Inflammatory macrophage treated with lipopolysaccharide for 1 hour (primary cell): ENCODE measurements at places on chromosomes 12 and 14.

- DNase-seq: no peak
These were observed 162.2 kb downstream of the ADGRD1 start for GRCh38 chr12:131115766-131116467.

GRCh38 chr12:17358835-17359234 is 731.2 kb downstream of the RERGL start:
- DNase-seq: no peak

GRCh38 chr12:18651525-18651924 is 86.3 kb downstream of the PLCZ1 start:
- DNase-seq: no peak

- no peak for DNase-seq
These were observed 74.7 kb downstream of the APAF1 start for GRCh38 chr12:98719515-98720504.

DNA sequence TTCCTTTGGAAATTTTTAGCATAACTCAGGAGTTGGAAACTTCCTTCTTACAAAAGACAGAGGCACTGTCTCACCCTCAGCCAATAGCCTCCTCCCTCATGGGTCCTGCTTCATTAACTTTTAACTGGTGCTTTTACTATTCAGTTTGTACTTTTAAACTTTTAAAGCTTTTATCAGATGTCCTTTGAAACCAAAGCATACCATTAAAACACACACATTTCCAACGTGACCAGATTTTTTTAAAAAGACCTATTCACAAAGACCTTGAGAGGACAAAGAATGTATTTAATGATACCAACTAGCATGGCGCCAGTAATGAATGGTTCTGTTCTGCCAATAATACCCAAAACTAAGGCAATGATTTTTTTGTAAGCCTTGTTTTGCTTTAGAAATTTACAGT is 173.6 kb upstream of the EEA1 start:
- no peak for DNase-seq

GRCh38 chr12:13790317-13790716 is 191.1 kb downstream of the GRIN2B start:
- no peak for DNase-seq

DNA sequence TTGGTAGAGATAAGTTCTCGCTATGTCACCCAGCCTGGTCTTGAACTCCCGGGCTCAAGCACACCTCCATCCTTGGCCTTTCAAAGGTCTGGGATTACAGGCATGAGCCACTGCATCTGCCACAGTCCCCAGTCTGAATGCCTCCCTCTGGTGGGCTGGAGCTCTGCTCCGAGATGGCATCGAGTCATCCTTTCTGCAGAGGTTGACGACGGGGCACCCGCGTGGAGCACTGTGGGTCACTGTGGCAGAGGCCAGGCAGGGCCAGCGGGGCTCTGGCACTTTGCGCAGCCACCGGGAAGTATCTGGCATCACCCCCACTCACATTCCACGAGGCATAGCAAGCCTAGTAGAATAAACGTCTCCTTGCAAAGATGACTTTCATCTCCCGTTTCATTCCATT is 163.3 kb upstream of the DIO3 start:
- no peak for DNase-seq

DNA sequence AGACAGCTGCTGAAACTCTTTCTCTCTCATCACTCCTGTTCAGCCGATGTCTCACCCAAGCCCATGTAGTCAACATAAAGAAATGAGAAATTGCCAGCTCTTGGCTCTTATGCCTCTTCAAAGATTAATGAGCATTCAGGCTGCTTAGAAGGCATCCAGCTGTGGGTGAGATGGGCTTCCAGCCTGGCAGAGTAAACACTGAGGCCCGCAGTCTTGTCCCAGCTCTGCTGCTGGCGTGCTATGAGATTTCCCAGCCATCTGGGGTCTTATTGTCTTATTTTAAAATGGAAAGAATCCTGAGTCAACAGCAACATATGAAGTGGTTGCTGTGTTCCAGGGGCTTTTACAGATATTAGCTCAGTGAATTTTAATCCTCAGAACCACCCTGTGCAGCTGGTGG is 12.6 kb downstream of the RXYLT1 start:
- no peak for DNase-seq

- no peak for DNase-seq
These were observed 232.9 kb upstream of the CRY1 start for GRCh38 chr12:107326237-107326636.

- no peak for DNase-seq
These were observed 22.3 kb upstream of the PPP2R5E start for GRCh38 chr14:63565448-63565847.

DNA sequence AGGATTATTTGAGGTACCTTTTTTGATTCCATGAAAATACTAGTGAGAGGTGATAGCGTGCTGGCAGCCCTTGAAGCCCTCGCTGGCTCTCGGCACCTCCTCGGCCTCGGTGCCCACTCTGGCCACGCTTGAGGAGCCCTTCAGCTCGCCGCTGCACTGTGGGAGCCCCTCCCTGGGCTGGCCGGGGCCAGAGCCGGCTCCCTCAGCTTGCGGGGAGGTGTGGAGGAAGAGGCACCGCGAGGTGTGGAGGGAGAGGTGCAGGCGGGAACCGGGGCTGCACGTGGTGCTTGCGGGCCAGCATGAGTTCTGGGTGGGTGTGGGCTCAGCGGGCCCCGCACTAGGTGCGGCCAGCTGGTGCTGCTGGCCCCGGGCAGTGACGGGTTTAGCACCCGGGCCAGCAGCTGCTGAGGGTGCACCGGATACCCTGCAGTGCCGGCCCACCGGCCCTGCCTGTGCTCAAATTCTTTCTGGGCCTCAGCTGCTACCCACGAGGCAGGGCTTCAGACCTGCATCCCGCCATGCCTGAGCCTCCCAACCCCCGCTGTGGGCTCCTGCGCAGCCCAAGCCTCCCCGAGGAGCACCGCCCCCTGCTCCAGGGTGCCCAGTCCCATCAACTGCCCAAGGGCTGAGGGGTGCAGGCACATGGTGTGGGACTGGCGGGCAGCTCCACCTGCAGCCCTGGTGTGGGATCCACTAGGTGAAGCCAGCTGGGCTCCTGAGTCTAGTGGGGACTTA is 7.4 kb downstream of the MOK start:
- no peak for DNase-seq

DNA sequence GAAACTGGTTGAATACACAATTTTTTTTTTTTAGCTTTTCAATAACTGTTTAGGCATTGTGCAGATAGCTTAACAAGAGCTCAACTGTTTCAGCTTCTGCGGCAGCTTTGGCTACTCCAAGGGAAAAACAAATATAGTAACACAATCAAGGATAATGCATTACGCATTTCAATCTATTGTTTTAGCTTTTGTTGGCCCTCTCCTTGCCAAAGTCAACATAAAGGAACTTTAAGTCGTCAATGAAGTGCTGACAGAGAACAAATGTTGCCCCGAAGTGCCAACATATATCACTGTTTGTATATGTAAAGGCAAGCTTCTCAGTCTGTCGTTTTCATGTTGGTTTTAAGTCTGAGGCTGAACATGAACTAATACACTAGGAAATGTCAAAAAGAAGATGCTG is 1087.4 kb upstream of the FLRT2 start:
- no peak for DNase-seq

- DNase-seq: peak; percentile 36
These were observed 23.8 kb upstream of the LRTM2 start for GRCh38 chr12:1796515-1797010.

DNA sequence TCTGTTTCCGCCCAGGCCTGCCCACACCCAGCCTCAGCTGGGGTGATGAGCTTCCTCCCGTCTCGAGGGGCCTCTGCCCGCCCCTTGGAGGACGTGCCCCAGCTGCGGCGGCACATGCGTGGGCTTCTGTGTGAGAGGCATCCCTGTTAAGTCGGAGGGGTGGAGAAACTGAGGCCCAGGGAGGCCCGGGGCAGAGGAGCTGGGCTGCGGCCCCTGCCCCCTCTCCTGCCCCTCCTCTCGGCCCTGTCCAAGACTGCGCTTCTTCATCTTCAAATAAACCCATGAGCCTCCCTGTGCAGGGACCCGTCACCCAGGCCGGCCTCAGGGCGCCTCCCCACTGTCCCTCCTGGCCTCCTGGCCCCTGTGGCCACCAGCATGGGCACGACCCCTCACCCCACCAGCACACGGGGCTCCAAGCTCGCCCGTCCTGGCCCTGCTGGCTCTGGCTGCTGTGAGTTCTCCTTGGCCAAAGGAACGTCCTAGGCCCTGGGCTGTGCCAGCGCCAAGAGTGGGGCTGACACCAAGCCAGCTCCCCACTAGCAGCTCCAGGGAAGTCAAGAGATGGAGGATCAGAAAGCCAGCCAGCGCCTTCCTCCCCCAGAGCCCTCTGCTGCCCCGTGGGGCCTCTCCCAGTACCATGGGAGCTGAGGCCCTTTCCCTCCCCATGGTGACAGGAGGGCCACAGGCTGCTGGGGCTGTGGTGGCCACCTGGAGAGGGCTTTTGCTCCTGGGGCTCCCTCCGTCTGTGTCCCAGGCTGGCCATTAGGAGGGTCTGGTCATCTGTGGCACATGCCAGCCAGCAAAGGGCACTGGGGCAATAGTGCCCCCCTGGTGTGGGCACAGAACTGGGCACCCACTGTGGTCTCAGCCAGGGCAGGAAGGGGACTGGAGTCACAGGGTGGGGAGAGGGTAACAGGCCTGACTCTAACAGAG is 180.4 kb downstream of the KIF26A start:
- DNase-seq: no peak

- DNase-seq: no peak
These were observed 156.3 kb downstream of the NUBPL start for GRCh38 chr14:31717294-31718085.

GRCh38 chr14:64681796-64682710 is 22.2 kb upstream of the PLEKHG3 start:
- peak; percentile 69 for DNase-seq

DNA sequence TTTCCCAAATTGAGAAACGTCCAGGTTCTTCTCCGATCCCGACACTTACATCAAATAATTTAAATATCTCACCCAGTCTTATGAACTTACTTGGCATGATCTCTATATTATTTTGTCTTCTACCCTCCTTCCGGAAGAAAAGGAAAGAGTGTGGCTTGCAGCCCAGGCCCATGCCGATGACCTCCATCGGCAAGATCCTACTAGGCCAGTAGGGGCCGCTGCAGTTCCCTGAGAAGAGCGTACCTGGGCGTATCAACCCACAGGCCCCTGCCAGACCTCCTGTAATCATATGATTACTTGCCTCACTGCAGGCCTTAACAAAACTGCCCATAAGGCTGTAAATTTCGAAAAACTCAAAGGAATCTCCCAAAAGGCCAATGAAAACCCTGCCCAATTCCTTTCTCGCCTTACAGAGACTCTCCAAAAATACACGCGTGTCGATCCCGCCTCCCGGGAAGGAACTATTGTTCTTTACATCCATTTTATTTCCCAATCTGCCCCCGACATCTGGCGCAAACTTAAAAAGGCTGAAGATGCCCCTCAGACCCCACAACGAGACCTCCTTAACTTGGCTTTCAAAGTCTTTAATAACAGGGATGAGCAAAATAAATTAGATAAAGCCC is 69.6 kb downstream of the MOK start:
- peak; percentile 45 for DNase-seq

GRCh38 chr12:54280468-54281260 is at the start of gene HNRNPA1:
Gene HNRNPA1, plus strand, starts transcription at chr12:54280726. Its CDS starts 82 bp downstream, at chr12:54280808.
- peak; percentile 100 for DNase-seq

- peak; percentile 80 for DNase-seq
These were observed 51.0 kb downstream of the MAGOHB start for GRCh38 chr12:10562306-10562933.

DNA sequence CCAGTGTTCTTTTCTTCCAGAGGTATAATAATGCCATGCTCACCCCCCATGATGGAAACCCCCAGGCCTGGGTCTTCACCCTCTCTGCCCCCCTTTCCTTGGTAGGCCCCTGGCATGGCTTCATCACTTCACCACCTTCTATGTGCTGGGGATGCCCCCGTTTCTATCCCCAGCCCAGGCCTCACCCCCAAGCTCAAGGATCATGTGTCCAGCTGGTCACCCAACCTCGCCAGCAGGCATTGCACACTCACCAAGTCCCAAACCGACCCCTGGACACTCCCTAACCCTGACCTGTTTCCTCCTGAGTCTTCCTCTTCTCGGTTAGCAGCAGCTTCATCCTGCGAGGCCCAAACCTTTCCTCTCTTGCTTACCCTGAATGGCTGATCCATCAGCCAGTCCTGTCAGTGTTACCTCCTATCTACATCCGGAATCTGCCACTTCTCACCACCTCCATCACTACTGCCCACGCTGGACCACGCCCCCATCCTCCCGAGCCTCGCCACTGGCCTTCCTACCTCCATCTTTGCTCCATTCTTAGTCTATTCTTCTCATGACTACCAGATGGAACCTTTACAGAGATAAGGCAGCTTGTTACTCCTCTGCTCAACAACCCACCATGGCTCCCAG is 69.0 kb downstream of the MVK start:
- DNase-seq: no peak

- no peak for DNase-seq
These were observed 43.5 kb downstream of the FLRT2 start for GRCh38 chr14:85573406-85573805.

DNA sequence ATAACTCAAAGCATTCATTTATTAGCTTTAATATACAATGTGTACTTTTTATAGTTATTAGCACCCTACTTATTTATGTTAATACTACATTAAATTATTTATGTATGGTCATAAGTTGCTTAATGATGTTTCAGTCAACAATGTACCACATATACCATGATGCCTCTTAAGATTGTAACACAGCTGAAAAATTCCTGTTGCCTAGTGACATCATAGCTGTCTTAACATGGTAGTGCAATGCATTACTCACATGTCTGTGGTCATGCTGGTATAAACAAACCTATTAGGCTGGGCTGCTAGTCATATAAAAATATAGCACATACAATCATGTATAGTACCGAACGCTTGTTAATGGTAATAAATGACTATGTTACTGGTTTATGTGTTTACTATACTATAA is 120.4 kb downstream of the ANO6 start:
- DNase-seq: peak; percentile 65

- DNase-seq: peak; percentile 32
These were observed 3.9 kb upstream of the GPR84 start for GRCh38 chr12:54368025-54368708.
